ENCODE measurements at places on chromosomes 7 and 10.

DNA sequence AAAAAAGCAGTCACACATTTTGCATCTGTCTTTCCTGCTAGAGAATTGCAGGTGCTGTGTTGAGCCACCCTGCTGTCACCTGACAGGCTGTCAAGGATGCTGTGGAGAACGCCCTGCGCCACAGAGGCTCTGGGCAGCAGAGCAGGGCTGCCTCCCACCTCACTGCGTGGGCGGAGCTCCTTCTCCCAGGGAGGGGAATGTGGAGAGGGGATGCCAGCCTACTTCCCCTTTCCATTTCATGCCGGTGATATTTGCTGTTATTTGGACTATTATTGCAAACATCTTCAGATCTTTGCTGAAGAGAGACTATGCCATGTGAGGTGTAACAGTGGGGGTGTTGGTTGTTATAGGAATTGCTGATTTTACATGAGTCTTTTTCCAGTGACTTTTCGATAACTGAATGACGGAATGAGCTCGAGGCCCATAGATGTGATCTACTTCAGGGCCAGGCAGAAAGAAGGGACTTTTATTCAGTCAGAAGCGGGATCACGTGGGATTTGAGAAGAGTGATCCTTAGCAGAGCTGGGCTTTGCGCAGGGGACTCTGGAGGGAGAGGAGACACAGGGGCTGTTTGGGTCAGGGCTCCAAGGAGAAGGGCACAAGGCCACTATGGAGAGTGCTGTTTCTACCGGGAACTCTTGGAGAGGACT is 13.6 kb upstream of the PRKAG2 start:
- DNase-seq, result peak; percentile 82

DNA sequence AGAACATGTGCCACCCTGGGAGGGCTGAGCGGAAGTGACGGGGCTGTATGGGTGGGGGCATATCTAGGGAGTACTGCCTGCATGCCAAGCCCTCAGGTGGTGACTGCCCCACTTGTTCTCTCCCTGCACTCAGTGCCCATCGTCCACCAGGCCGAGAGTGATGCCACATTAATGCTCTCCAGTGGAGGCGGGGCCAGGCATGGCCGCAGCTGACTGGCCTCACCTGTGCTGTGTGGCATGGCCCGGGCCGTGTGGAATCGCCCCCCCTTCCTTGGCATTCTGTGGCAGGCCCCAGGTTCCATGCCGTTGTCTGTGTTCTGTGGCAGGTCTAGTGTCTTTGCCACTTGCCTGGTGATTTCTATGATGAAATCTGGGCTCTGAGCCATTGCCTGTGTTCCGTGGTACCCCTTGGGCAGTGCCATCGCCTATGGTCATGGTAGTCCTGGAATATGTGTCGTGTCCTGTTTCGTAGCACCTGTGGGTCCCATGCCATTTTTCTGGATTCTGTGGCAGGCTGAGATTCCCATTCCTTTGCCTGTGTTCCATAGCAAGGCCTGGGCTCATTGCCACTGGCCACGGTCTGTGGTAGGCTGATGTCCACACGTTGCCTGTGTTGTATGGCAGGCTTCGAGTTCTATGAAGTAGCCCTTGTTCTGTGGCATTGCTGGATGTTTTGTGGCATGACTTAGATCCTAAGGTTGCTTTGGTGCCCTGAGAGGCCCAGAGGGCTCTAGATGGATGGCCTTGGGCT is 8.9 kb downstream of the FLNC start:
- DNase-seq, result no peak

DNA sequence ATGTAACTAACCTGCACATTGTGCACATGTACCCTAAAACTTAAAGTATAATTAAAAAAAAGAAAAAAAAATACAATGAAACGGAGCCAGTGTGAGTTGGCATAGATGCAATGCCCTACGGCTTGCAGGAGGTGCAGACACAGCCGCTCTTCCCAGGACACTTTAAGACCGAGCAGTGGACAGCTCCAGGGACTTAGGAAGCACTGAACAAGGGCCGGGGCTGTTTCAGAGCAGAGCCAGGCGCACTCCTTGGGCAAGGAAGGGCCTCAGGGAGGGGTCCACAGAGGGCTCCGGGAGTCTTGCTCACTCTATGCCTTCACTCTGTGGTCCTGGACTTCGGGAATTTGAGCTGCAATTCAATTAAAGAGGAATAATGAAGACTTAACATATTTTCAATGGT is 355.3 kb downstream of the TCERG1L start:
- no peak for DNase-seq

DNA sequence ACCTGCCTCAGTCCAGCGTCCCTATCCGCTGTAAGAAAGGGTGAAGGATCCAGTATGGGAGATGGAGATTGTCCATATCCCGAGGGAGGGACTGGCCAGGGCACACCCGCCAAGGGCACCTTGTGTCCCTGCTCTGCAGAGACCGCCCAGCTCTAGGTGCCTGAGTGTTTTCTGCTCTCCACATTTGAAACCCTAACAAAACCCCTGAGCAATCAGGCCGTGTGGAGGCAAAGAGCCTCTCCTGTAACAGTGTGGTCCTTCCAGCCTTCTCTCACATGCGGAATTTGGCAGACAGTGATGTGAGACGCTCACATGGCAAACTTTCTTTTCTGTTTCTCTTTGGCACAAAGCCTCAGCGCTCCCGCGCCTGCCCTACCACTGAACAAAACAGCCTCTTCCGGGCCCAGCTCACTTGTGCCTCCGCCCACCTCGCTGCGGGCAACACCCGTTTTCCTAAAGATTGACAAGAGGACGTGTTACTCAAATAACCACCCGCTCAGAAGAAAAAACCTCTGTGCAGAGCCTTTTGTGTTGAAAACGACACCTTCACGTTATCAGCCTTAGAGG is 514.8 kb downstream of the DNAJB6 start:
- DNase-seq, result peak; percentile 82

GRCh38 chr7:131648491-131648890 is 92.1 kb upstream of the PODXL start:
- no peak for DNase-seq

GRCh38 chr7:93690021-93690420 is 115.5 kb upstream of the CALCR start:
- DNase-seq, result no peak

DNA sequence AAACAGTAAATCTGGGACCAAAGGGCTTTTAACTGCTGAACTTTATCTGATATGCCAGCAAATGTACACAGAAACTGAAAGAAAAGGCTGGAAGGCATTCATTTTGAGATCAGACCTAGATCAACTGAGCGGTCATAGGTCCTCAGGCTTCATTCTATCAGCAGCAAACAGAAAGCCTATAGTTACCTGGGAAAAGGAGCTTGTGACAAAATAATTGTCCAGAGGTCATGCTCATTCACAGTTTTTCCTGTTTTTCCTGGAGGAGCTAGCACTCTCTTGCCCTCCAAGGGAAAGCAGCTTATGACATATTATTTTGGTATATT is 320.2 kb downstream of the AHR start:
- no peak for DNase-seq

GRCh38 chr10:127972751-127973357 is 66.0 kb downstream of the PTPRE start:
- no peak for DNase-seq

DNA sequence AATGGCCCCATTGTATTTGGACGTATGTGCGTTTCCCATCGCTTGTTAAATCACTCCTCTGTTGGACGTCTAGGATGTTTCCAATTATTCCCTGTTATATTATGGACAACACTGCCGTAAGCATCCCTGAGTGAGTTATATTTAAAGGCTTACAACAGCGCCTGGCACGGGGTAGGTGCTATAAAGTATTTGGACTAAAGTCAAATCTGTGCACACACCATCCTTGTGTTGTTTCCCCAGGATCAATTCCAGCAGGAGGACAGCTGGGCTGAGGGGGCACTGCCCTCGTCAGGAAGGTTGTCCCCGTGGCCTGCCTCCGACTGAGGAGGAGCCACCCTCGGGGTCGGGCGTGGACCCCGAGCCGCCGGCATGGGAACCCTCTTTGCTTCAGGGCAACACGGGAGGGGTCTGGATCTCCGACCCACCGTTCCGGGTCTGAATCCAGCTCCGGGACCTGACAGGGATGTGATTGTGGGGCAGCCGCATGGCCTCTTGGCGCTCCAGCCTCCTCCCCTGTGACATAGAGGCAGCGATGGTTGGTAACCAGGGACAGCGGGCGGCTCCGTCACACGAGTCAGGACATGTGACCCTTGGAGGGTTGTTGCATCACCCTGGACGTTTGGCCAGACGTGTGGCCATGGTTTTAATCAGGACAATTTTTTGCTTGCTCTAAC is 1.5 kb upstream of the JAKMIP3 start:
- DNase-seq, result no peak

GRCh38 chr10:11148142-11149028 is 130.7 kb downstream of the CELF2 start:
- DNase-seq, result no peak

DNA sequence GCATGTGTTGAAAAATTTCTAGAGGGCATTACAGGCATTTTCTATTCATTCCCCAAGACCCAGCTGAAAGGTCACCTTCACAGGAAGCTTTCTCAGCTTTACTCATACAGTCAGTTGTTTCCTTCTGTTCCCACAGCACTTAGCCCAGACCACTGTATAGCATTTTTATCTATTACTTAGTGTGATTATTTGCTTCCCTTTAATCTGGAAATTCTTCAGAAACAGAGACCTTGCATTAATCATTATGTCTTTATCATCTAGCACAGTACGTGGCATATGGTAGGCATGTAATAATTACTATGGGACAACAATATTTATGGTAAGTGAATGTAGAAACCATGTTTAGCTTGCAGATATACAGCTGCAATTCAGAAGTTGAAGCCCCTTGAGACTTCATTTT is 38.2 kb upstream of the CDK6 start:
- DNase-seq, result no peak

- peak; percentile 23 for DNase-seq
Observed at GRCh38 chr7:116576350-116577319, 51.8 kb downstream of the CAV1 start.

DNA sequence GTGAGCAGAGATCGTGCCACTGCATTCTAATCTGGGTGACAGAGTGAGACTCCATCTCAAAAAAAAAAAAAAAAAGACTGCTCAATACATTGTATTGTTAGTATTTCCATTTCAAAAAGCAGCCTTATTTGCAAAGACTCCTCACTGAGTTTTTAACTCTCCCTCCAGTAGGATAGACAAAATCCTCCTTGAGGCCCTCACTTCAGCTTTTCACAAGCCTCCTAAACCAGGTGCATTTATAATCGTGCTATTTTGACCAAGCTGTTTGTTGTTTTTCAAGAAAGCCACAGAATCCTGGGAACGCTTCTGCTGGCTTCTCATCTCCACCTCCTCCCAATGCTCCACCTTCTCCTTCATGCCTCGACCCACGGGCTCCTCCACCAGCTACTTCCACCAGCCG is 6.3 kb upstream of the DDIT4 start:
- DNase-seq, result no peak

- no peak for DNase-seq
Observed at GRCh38 chr10:132705173-132705572, 80.8 kb downstream of the NKX6-2 start.

DNA sequence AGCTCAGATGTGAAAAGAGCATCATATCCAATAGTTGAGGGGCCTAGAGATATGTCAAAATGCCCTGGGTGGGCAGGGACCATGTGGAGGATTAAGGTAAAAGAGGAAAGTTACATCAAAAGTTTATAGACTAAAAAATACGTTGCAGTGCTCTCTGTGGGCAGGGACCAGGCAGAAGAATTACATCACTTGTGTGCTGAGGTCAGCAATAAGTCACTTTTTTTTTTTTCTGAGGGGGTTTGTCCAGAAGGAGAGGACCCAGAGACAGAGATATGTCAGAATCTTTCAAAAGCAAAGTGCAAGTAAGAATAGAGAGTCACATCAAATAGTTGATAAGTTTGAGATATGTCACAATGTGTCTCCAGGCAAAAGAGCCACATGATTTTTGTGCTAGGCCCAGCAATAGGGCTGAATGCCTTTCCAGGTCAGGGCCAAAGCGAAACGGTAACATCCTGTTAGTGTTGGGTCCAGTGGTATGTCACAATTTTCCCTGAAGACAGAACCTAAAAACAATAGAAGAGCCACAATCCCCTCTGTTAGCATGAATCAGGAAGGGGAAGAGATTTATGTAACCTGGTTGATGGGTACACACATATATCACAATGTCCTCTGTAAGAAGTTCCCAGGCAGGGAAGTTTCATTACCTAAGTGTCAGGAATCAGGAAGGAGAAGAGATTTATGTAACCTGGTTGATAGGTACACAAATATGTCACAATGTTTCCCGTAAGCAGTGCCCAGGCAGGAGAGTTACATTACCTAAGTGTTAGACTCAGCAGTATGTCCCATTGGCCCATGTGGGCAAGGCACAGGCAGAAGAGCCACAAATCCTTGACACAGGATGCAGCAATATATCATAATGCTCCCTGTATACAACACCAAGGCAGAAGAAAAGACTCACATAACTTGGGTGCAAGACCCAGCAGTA is 28.1 kb upstream of the ZNF107 start:
- no peak for DNase-seq

DNA sequence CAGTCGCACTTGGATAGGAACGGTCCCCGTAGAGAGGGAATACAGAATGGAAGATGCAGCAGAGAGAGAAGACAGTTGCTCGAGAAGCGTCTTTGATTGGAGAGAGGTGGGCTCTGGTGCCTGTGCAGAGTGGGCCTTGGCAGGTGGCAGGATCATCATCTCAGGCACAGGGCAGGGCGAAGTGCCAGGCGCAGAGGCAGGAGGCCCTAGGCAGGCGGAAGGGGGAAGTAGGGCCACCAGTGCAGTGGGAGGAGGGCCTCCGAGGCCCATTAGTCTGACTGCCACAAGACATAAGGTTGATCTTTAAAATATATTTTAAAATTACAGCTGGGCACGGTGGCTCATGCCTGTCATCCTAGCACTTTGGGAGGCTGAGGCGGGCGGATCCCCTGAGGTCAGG is 10.1 kb downstream of the CARD11 start:
- peak; percentile 34 for DNase-seq

GRCh38 chr7:142298009-142298408 is 40.2 kb upstream of the PRSS58 start:
- DNase-seq, result no peak

DNA sequence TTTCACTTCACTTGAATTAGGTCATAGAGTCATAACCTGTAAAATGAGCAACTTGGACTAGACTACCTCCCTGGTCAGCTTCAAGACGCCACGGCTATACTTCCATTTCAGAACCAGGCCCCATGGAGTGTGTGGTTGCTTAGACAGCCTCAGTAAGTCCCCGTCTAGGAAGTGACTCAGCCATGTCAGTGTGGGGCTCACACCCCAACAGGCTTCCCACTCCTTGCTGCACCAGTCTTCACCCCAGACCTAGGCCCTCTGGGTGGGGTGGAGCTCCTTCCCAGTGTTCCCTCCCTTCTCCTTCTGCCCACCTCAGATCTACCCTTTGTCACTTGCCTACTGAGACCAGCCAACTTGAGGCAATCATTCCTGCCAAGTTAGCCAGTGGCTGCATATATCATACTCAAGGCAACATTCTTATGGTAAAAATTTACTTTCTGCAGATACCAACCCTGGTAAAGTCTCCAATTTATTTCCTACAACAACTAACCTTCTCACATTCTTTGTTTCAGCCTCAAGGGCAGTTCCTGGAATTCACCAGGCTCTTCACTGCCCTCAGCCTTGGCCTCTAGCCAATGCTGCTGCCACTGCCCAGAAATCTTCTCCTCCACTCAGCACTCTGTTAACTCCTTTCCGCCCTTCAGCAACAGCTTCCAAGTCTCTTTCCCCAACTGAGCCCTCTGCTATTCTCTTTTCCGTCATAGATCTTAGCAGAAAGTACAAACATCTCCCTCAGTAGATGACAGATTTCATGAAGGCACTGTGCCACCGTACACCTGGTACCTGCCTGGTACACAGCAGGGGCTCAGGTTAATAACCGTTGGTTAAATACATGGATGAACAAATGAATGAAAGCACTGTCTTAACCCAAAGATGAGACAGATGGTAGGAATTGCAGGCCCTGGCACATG is 31.3 kb upstream of the ZNRF2 start:
- peak; percentile 50 for DNase-seq

- no peak for DNase-seq
Observed at GRCh38 chr7:4739528-4739992, 35.9 kb upstream of the AP5Z1 start.
